ENCODE measurements at places on chromosomes 13 and 19.

GRCh38 chr13:25490236-25490635 is 118.5 kb downstream of the ATP8A2 start:
- no peak for DNase-seq

GRCh38 chr19:2072757-2073551 is 21.9 kb upstream of the MKNK2 start:
- no peak for DNase-seq

- no peak for DNase-seq
Measured at GRCh38 chr19:29812080-29812880, 489 bp downstream of the CCNE1 start.

GRCh38 chr19:43525836-43526771 is 897 bp downstream of the ETHE1 start:
- no peak for DNase-seq

- DNase-seq: no peak
Measured at GRCh38 chr19:10093295-10094186, 7.4 kb downstream of the SHFL start.

GRCh38 chr19:18932216-18932841 is 8.7 kb downstream of the HOMER3 start:
- DNase-seq: peak; percentile 83

DNA sequence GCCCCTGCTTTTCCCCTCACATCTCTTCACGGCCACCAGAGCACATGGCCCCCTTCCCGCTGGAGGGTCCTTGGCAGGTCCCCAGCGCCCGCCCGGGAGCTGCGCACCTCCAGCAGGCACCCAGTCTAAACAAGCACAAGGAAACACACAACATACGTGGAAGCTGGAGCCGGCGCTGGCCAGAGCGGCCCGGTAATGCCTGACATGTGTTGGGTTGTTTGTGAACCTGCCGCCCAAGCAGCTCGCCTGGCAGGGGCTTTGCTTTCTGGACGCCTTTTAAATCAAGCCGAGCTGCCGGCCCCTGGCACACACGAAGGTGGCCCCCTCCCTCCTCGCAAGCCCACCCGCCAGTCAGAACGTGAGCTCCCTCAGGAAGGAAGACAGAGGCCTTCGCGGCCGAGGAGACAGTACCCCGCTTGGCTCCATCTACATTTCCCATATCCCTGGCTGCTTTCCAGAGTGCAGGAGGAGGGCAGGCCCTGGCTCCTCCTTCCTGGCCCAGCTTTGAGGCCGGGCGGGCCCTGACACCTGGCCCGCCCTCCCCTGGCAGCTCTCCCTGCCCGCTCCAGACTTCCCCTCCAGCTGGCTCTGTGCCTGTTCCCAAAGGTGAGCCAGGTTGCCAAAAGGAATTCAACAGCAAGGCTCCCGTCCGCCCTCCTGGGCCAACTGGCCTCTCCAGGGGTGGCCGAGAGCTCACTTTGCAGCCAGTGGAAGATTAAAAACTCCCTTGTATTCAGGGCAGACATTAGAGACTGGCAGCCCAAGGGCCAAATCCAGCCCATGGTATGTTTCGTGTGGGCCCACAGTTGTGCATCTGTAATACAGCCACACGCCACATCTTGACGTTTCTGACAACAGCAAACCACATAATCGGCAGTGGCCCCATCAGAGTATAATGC is 28.7 kb downstream of the COMP start:
- DNase-seq: no peak

DNA sequence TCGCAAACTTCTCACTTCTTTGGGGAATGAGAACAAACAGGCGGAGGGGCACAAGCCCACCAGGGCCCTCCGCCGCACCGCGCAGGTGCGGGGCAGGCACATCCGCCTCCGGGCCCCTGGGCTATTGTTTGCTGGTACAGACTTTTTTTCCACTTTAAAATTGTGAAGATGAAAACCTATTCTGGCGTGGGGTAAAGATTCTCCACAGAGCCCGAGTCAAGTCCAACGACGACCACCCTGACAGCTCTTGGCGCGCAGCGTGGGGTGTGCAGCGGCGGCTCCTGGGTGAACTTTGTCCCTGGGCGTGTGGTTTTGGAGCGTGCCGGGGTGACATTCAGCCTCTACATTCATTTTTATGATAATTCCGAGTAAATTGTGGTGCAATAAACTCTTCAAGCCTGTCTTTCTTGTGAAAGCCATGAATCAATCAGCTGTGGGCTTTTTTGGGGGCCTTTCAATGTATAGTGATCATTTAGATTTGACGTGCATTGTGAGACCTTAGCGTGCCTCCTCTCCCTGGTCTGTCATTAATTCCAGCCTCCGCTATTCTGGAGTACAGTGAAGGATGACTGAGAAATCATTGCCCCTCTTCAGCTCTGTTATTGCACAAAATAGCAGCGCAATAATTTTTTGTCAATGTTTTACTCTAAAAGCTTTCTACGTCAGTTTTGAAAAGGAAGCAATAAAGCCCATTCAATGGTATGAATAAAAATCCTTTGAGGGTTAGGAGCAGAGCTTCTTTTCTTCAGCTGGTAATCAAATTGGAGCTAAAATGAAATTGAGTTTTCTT is 90.0 kb downstream of the TEX29 start:
- no peak for DNase-seq

DNA sequence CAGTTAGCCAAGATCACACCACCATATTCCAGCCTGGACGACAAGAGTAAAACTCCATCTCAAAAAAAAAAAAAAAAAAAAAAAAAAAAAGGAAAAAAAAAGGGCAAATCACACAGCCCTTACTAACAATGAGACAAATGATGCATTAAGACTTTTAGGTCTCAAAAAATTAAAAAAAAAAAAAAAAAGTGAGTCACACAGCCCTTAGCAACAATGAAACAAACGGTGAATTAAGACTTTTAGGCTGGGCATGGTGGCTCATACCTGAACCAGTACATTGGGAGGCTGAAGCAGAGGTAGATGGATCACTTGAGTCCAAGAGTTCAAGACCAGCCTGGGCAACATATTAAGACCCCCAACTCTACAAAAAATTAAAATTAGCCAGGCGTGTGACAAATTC is 32.4 kb upstream of the EIF3G start:
- no peak for DNase-seq

DNA sequence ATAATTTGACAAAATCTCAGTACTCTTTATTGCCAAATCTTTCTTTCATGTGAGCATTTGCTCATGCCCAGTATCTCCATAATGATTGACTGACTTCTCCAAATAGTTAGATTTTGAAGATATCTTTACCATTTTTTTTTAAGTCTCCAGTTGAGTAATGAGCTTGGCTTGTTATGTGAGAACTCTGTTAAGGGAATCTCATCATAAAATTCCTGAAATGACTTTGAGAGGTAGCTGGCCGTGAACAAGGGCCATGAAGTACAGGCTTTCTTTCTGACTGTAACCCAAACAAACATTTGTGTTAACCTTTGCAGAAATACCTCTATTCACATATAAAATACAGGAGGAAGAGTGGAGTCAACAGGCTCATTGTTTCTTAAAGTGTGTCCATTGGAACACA is 449.7 kb downstream of the IRS2 start:
- DNase-seq: no peak

DNA sequence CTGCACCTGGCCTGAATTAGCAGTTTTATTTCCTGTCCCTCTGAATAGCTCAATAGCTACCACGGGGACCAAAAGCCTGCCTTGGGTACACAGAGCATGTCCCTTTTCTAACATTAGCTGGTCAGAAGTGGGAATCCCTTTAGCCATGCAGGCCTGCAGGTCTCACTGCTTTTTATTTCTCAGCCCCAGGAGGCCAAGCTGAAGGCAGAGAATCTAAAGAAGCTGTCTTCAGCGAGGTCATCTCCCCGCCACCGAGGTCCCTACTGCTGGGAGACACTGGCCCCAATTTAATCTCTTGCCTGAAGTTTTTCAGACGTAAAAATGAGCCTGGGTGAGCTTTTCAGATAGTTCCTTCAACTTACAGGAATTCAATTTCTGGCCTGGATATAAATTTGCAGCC is 40.7 kb downstream of the PIN1 start:
- no peak for DNase-seq

DNA sequence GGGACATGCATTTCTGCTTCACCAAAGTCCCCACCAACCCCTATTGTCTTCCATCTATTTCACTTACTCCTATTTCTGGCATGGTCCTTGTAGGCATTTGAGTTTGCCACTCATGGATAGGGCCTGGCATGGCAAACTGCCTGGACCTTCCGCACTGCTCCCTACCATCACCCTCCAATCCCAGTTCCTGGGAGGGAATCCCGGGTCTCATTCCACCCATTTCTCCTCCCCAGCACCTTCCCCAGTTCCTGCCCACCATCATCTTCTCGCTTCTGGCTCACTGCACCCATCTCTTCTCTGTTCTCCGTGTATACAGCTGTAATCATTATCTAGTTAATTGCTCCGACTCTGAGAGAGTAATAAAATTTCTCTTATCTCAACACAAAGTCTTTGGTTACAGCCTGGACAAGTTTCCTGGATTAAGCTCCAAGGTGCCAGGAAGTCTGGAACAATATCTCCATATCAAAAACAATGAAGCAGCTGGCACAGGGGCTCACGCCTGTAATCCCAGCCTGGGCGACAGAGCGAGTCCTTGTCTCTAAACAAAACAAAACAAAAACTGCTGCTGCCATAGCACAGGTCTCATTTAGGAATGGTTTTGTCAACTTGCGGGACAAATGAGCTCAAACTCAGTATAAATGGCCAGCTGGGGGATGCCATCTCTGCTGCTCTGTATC is 17.0 kb upstream of the COX7A1 start:
- DNase-seq: no peak

GRCh38 chr19:37990362-37990761 is 83.4 kb downstream of the SIPA1L3 start:
- no peak for DNase-seq

GRCh38 chr13:82654861-82655855 is 1227.1 kb downstream of the SLITRK1 start:
- DNase-seq: no peak

GRCh38 chr13:99144306-99144705 is 56.3 kb upstream of the UBAC2 start:
- DNase-seq: peak; percentile 37

DNA sequence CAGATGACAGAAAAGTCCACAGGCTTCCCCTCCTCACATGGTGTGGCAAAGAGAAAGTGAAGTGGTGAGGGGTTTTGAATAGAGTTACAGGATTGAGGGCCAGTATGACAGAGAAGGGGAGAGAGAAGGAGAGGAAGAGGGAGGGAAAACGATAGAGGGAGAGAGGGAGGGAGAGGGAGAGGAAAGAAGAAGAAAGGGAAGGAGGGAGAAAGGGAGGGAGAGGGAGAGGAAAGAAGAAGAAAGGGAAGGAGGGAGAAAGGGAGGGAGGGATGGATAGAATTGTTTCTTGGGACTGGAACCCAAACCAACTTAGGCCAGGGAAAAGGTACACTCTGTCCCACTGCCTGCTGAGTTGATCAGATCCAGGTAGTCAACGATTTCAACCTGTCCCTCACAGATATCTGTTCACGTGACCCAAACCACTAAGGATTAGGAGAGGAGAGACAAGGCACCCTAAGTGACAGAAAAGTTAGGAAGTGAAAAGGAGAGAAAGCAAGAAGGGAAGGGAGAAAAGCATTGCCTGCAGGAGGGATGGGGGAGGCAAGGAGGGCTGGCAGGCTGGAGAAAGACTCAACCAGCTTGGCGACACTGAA is 8.1 kb upstream of the IGFL3 start:
- no peak for DNase-seq

- DNase-seq: no peak
Measured at GRCh38 chr13:33053397-33054066, 37.3 kb downstream of the KL start.

GRCh38 chr13:38951525-38952313 is 38.9 kb downstream of the STOML3 start:
- no peak for DNase-seq

GRCh38 chr13:109779074-109779473 is 7.3 kb downstream of the IRS2 start:
- DNase-seq: no peak

DNA sequence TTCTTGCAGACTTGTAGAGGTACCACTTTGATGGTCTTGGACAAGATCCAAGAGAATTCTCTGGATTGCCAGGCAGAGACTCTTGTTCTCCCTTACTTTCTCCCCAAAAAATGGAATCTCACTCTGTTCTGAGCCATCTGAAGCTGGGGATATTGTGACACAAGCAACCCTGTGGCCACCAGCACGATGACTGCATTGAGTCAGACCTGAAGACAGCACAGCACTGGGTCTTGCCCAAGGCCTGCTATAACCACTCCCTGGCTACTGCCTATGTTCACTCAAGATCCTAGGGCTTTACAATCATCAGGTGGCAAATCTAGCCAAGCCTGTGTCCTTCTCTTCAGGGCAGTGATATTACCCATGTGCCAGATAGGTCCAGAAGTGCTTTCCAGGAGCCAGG is 202.5 kb upstream of the SERP2 start:
- no peak for DNase-seq

DNA sequence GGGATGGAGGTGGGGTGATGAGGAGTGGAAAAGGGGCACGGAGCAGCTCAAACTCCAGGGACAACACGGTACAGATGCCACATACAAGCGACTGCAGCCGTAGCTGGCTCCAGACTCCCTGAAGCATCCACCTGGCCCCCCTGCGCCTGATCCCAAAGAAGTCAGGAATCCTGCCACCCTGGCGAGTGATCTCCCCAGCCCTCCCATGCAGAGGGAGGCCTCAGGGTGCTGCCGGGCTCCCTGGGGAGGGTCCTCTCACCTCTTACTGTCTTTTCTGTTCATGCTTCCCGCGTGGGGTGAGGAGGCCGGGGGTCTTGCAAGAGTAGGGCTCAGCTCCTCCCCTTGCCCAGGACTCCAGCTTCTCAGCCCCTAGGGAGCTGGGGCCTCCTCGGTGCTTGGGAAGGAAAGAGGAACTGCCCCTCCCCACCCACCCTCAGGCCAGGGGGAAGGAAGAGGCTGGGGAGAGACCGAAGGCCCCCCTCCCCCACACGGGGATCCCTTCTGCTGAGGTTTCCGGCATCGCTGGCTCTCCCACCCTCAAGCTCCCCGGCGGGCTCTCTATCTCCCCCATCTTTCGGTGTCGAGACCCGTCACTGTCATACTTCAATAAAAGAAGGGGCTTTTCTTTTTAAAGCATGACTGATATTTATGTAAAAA is at the start of gene RASGRP4:
TSS of gene RASGRP4 (minus strand) at position 410 of the 657 bp plus-strand sequence. CDS start at position 282, 128 bp downstream.
- DNase-seq: peak; percentile 53

- DNase-seq: no peak
Measured at GRCh38 chr19:18108897-18109296, 11.3 kb downstream of the MAST3 start.

DNA sequence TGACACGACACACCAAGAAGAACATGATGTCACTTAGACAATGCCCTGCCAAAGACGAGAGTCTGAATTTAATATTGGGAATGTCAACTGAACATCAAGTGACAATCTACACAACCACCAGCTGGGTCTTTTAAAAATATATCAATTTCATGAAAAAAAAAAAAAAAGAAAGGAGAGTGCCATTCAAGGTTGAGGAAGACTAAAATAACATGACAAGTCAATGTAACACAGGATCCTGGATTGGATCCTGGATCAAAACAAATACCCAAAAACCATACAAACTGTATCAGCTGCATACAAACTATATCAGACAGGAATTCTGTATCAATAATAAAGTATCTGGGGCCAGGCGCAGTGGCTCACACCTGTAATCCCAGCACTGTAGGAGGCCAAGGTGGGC is 4.7 kb downstream of the ZNF329 start:
- no peak for DNase-seq

GRCh38 chr13:97385146-97385545 is 48.8 kb upstream of the RAP2A start:
- no peak for DNase-seq

Data from GM10248 (cell line).